ENCODE measurements at places on chromosomes 4 and X.
A peak's percentile ranks its signal among the peaks of the same experiment; 100 is the strongest.

DNA sequence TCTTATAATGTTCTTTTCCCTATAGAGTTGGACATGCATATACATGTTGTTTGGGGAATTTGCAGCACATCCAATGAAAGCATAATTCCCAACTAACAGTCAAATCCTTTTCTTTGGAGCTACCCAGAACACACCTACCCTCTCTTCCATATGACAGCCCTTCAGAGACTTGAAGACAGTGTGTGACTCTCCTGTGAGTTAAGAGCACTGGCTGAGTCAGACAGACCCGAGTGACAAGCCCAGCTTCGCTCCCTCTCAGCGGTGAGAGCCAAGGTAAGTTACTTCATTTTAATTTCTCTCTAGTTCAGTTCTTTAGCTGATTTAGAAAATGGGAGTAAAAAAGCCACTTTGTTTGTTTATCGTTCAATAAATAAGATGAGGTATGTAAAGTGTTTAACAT lies 86.3 kb downstream of the RTL9 start:
- H3K27ac ChIP-seq, result no peak overlapping the region
- H3K36me3 ChIP-seq, result no peaks in the 10 kb centered on the region
- no peaks in the 10 kb centered on the region for H3K4me1 ChIP-seq

GRCh38 chrX:22674932-22675331 lies 324.8 kb upstream of the DDX53 start:
- H3K36me3 ChIP-seq, result no peaks in the 10 kb centered on the region
- no peaks in the 10 kb centered on the region for H3K27me3 ChIP-seq
- H3K27ac ChIP-seq, result no peak overlapping the region
- DNase-seq, result no peak
- no peak overlapping the region for H3K4me3 ChIP-seq
- H3K4me1 ChIP-seq, result no peaks in the 10 kb centered on the region

GRCh38 chr4:14749910-14750309 lies 252.4 kb upstream of the CPEB2 start:
- no peak overlapping the region for H3K27ac ChIP-seq
- DNase-seq, result no peak
- no peaks in the 10 kb centered on the region for H3K36me3 ChIP-seq
- no peaks in the 10 kb centered on the region for H3K4me1 ChIP-seq
- no peaks in the 10 kb centered on the region for H3K27me3 ChIP-seq
- H3K4me3 ChIP-seq, result no peak overlapping the region

- H3K4me3 ChIP-seq, result no peak overlapping the region
- DNase-seq, result no peak
- no peaks in the 10 kb centered on the region for H3K27me3 ChIP-seq
- H3K36me3 ChIP-seq, result no peaks in the 10 kb centered on the region
Measured at GRCh38 chr4:14428125-14428524, 574.2 kb upstream of the CPEB2 start.

DNA sequence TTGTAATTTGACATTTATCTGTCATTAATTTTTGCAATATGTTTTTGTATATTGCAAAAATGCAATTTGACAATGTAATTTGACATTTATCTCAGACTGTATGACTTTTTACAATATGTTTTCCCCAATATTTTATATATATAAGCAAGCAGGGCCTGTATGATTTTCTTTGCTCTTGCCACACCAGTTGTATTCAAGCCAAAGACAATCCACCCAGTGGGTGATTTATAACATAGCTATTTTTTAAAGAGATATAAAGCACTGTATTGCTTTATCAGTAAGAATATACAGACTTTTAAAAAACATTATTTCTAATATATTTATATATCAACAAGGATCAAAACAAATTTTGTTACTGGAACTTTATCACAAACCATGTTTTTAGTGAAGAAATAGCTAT lies 47.3 kb downstream of the SLIT2 start:
- no peak for DNase-seq
- no peak overlapping the region for H3K27ac ChIP-seq
- no peaks in the 10 kb centered on the region for H3K36me3 ChIP-seq
- H3K4me1 ChIP-seq, result no peaks in the 10 kb centered on the region
- no peaks in the 10 kb centered on the region for H3K27me3 ChIP-seq

DNA sequence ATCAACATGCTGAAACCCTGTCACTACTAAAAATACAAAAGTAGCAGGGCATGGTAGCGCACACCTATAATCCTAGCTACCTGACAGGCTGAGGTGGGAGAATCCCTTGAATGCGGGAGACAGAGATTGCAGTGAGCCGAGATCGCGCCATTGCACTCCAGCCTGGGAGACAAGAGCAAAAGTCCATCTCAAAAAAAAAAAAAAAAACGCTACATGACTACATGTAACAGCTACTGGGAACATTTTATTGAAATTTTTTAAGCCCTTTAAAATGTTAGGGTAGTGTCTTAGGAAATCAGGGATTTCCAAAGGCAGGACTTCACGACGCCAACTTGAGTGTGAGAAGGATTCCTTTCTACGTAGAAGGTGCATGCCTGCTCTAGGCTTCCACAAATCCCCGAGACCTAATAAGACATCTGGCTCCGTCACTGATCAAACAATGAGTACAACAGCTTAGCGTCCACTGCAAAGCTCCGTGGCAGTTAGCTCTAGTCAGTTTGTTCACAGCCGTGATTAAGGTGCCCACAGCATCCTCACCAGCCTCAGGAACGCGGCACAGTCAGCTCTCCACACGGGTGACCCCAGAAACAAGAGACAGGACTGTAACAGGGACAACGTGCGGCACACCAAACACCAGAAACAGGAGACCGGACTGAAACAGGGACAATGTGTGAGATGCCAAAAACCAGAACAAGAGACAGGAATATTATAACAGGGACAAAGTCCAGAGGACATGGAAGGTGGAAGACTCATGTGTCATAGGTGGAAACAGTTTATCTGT lies 33.7 kb downstream of the DHRSX start:
- no peaks in the 10 kb centered on the region for H3K27me3 ChIP-seq
- DNase-seq, result no peak
- no peaks in the 10 kb centered on the region for H3K36me3 ChIP-seq
- H3K4me1 ChIP-seq, result no peaks in the 10 kb centered on the region
- H3K27ac ChIP-seq, result no peak overlapping the region

- no peak overlapping the region for H3K27ac ChIP-seq
- no peak for DNase-seq
- no peaks in the 10 kb centered on the region for H3K27me3 ChIP-seq
- H3K36me3 ChIP-seq, result no peaks in the 10 kb centered on the region
- no peak overlapping the region for H3K4me3 ChIP-seq
Measured at GRCh38 chrX:30822764-30823163, 66.3 kb downstream of the TAB3 start.

DNA sequence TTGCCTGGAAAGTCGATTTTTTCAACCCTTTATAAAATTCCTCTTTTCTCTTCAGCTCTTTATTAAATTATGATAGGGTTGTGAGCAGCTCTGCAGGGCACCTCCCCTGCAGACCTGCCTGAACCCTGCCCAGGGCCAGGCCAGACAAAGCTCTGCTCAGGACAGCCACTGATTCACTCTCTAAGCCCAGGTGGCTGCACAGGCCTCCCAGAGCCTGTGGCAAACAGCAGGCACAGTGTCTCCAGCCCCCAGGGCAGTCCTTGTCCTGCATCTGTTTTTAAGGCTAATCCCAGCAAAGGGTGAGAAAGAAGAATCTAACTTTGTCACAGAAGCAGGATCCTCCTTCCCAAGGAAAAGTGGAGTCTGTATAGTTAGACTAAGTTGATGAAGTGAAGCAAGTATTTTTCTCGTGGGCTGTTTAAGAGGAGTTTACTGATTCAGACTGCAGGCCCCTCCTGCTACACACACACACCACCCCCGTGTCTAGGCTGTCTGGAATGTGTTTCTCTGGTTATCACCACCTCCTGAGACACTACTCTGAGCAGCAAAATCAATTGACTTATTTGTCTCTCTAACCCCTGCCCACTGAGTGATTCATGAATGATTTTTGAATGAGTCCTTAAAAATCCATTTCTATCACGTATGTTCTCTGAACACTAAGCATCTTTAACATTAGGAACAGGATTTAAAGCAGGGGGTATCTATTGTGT lies 101.7 kb downstream of the CHIC2 start:
- H3K27me3 ChIP-seq, result no peaks in the 10 kb centered on the region
- no peaks in the 10 kb centered on the region for H3K4me1 ChIP-seq
- no peak for DNase-seq
- no peaks in the 10 kb centered on the region for H3K36me3 ChIP-seq
- no peak overlapping the region for H3K4me3 ChIP-seq
- peak overlapping the region; percentile 58 for H3K27ac ChIP-seq

- H3K27me3 ChIP-seq, result no peaks in the 10 kb centered on the region
- no peak overlapping the region for H3K4me3 ChIP-seq
- peak overlapping the region; percentile 11 for H3K27ac ChIP-seq
- DNase-seq, result no peak
- no peaks in the 10 kb centered on the region for H3K36me3 ChIP-seq
Measured at GRCh38 chr4:159117968-159118367, 15.1 kb downstream of the RAPGEF2 start.

- no peak for DNase-seq
- H3K36me3 ChIP-seq, result no peaks in the 10 kb centered on the region
- peak overlapping the region; percentile 54 for H3K4me3 ChIP-seq
- peak overlapping the region; percentile 79 for H3K27ac ChIP-seq
- no peaks in the 10 kb centered on the region for H3K27me3 ChIP-seq
- H3K4me1 ChIP-seq, result no peaks in the 10 kb centered on the region
Measured at GRCh38 chrX:71067089-71067488, 1.0 kb downstream of the SNX12 start.

- no peak overlapping the region for H3K4me3 ChIP-seq
- H3K4me1 ChIP-seq, result no peaks in the 10 kb centered on the region
- H3K27ac ChIP-seq, result no peak overlapping the region
- peaks cover 82% of the 10 kb centered on the region for H3K27me3 ChIP-seq
- H3K36me3 ChIP-seq, result no peaks in the 10 kb centered on the region
Measured at GRCh38 chrX:131621650-131622049, 77.8 kb downstream of the OR13H1 start.
